GM23248 (cell line): ENCODE measurements at places on chromosomes 6 and 20. TPM values are rescaled to one million over a fixed set of nuclear protein-coding genes. Genes with fewer than 3 reads are reported as not detected.

Gene PKIB
- 0.40 and 0.77 TPM in 2 replicates for polyA plus RNA-seq

Gene OR2H1
- not detected in 2 replicates for polyA plus RNA-seq

Gene STX11
- 1.9 and 2.2 TPM in 2 replicates for polyA plus RNA-seq

Gene ANKRD66
- polyA plus RNA-seq = not detected in 2 replicates

Gene XKR7
- not detected in 2 replicates for polyA plus RNA-seq

Gene SLC16A10
- not detected in 2 replicates for polyA plus RNA-seq

Gene RSPH3
- 14.6 and 15.1 TPM in 2 replicates for polyA plus RNA-seq

Gene IYD
- not detected in 2 replicates for polyA plus RNA-seq

Gene TRIM40
- not detected in 2 replicates for polyA plus RNA-seq

Gene RNF182
- 1.8 and 2.0 TPM in 2 replicates for polyA plus RNA-seq

Gene DSP
- 76.4 and 78.1 TPM in 2 replicates for polyA plus RNA-seq

DNA sequence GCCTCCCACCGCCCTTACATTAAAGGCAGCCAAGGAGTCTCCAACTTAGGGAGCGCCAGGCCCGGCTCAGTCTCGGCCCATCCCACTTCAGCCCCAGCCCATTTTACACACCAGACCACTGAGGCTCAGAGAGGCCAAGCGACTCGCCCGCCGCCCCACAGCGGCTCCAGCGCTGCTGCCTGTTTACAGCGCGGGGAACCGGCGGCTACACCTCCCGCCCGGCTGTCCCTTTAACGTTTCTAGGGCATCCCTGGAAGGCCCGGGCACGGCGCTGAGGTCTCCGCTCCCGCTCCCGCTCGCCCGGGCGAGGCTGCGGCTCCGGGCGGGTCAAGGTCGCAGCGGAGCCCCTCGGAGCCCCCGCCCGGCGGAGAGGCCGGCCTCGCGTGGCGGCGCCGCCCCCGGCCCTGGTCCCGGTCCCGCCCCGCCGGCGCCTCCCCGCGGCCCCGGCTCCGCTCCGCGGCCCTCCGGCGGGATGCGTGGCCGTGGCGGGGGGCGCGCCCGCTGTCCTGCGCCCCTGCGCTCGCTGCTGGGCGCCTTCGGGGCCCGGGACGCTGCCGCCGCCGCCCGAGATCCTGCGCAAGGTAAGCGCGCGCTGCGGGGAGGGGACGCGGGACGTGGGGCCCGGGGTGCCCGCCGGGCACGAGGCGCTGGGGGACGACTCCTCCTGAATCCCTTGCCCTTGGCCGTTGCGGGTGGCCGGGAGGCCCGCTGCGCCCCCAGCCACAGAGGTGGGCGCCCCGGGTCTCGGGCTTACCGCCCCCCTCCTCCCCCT is 27.1 kb upstream of the PHACTR3 start:
- DNase-seq = no peak

DNA sequence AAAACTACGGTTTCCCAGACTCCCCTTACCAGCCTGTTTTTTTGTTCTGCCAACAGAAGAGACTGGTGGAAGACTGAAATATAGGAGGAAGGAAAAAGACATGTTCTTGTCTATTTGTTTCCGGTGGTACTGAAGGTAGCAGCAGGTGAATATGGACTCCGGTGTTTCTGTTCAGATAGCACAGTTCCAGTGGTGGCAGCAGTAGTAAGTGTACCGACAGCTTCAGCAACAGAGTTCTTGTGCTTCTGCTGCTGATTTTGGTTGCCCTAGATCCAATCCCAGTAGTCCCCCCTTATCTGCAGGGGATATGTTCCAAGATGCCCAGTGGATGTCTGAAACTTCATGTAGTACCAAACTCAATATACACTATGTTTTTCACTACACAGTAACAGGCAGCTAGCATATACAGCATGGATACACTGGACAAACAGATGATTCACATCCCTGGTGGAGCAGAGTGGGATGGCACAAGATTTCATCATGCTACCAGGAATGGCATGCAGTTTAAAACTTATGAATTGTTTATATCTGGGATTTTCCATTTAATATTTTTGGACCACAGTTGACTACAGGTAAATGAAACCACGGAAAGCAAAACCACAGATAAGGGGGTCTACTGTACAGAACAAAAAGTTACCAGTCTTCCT is 301.8 kb downstream of the BTBD9 start:
- peak; percentile 85 for DNase-seq

DNA sequence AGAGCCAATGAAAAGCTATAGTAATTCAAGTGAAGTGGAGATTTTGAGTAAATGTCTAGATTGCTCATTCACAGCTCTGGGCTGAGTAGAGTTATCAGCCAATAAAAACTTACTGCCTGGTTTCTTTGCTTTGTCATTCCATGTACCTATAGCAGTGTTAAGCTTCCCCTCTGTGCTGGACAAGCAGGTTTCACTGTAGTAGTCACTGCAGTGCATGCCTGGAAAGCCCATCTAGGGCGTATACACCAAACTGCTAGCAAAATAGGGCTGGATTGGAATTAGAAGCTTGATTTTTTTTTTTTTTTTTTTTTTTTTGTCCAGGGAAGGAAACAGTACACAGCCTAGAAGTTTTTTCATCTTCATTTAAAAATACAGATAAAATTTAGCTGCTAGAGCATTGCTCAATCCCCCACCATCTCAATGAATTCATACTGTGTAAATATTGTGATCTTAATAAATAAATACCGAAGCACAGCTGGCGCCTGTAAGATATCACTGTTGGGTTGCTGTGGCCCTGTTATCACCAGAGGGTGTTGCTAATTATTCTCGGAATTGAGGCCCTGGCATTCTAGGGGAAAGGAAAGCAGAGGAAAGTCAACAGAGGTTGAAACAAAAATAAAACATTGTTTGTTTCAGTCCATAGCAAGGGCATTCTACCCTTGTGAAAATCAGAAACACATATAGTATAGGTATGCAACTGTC is 968.5 kb upstream of the GJE1 start:
- no peak for DNase-seq

DNA sequence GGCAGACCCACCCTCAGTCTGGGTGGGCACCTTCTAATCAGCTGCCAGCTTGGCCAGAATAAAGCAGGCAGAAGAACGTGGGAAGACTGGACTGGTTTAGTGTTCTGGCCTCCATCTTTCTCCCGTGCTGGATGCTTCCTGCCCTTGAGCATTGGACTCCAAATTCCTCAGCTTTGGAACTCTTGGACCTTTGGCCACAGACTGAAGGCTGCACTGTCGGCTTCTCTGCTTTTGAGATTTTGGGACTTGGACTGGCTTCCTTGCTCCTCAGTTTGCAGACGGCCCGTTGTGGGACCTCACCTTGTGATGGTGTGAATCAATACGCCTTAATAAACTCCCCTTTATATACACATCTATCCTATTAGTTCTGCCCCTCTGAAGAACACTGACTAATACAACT is 20.6 kb upstream of the FNDC1 start:
- DNase-seq = no peak

- DNase-seq = peak; percentile 7
Observed at GRCh38 chr20:47765691-47766594, 19.3 kb downstream of the SULF2 start.

GRCh38 chr6:25746968-25747367 is 7.6 kb upstream of the SLC17A4 start:
- no peak for DNase-seq

GRCh38 chr6:28553986-28554881 is 28.6 kb downstream of the GPX5 start:
- DNase-seq = no peak

DNA sequence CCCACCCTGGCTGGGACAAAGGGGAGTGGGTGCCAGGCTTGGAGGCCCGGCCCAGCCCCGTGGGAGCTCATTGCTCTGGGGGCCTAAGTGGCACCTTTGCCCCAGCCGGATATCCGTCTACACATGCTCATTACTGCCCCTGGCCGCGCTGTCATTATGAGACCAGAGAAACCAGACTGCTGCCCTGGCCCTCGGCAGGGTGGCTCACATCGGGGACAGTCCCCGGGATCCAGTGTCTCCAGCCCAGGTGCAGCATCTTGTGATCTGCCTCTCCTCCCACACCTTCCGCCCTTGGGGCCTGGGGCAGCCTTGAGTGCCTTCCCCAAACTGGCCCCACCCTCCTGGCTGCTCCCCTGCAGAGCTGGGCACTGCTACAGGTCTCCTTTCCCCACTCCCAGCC is 4.9 kb downstream of the SRMS start:
- no peak for DNase-seq

GRCh38 chr20:57702091-57702490 is 7.7 kb downstream of the PMEPA1 start:
- no peak for DNase-seq

DNA sequence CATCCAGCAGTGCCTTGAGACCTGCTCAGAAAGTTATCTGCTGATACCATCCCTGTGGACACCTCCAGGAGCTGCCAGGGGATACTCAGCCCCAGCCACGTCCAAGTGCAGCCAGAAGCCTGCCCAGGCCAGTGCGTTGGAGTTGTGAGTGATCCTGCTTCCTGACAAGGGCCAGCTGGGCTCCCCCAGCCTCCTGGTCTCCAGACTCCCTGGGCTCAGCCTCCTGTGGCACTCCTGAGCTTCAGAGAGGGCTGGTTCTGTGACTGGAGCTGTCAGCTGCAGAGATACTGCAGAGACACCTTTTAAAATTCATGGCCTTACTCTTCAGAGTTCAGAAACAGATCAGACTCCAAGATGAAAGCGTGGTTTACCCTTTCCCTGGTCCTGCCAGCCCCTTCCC is 515.9 kb downstream of the CD83 start:
- no peak for DNase-seq

DNA sequence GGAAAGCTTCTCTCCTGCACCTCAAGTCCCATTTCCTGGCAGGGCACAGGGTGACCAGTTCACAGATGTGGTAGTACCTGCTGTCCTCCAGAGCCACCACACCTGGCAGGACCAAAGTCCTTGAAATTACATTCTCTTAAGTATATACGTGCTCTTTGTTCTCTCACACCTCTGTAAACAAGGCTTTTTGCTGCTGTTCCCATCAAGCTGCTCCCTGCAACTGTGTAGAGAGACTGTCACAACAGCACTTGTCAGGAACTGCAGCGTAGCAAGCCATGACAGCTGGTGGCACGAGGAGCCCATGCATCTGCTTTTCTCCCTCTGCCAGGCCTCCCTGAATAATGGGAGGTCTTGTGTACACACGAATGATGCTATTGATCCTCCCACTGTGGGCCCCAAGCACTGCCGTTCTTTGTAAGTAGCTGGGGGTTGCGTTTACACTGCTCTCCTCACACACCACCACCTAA is 431.8 kb downstream of the CD83 start:
- no peak for DNase-seq

GRCh38 chr6:27541212-27541932 is 68.5 kb upstream of the ZNF184 start:
- no peak for DNase-seq

- DNase-seq = no peak
Observed at GRCh38 chr6:3128356-3129108, 10.0 kb downstream of the BPHL start.

- DNase-seq = peak; percentile 20
Observed at GRCh38 chr20:1267161-1267560, 1.1 kb downstream of the SNPH start.

GRCh38 chr6:109076377-109076776 is 18.3 kb downstream of the SESN1 start:
- peak; percentile 12 for DNase-seq

DNA sequence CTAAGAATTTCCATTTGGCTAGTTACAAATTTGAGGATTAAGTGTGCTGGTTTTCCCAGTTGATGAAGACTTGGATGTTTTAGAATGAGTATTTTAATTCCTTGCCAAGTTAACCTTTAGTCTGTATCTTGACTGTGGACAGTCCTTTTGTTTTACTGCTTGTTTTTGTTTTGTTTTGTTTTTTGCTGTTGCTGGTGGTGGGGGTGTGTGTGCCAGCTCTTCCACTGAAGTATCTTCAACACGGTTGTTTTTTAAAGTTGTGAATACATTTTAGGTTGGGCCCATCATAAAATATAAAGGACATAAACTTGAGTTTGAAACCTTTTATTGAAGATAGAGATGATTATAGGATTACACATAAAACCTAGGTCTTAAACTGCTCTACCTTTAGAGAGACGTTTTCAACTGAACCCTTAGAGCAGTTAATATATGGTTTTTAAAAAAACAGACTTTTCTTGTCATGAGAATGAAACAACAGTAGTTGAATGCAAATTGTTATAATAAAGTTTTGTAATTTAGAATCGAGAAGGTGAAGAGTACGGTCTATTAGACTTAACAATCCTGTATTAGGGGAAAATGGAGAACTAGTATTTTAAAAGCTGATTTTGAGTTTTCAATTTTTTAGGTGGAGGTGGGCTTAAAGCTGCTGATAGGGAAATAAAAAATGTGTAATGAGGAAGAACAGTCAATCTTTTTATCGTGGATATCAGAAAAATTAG is 4.0 kb downstream of the QKI start:
- DNase-seq = peak; percentile 27

GRCh38 chr20:49276161-49276960 is 1.5 kb downstream of the ZNFX1 start:
- DNase-seq = peak; percentile 88

DNA sequence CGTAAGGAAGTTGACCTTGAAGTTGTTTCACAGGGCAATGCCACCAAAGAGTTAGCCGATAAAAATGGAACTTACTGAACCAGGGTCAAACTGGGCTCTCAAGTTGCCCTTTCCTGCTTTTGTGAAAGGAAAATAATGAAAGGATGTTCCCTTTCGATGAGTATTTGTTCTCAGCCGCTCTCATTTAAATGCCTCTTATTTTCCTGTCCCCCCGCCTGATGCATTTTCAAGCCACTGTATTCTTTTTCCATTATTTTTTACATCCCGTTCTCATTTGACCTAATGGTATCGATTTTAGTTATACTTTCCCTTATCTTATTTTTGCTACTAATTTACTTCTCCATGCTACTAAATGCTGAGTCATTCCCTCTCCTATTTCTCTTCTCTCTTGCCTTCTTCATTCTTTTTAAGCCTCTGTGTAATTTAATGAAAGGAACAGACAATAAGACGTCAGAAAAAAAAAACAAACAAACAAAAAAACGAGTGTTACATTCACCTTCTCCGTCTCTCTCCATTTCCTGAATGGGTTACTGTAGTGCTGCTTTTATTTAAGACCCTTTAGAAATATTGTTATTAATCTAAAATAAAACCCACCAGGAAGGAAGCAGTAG is 655 bp upstream of the NDUFAF4 start:
- DNase-seq = peak; percentile 56

GRCh38 chr6:25359891-25360290 is 80.7 kb downstream of the CARMIL1 start:
- peak; percentile 26 for DNase-seq

- DNase-seq = peak; percentile 66
Observed at GRCh38 chr6:25889877-25890853, 16.1 kb upstream of the SLC17A3 start.

DNA sequence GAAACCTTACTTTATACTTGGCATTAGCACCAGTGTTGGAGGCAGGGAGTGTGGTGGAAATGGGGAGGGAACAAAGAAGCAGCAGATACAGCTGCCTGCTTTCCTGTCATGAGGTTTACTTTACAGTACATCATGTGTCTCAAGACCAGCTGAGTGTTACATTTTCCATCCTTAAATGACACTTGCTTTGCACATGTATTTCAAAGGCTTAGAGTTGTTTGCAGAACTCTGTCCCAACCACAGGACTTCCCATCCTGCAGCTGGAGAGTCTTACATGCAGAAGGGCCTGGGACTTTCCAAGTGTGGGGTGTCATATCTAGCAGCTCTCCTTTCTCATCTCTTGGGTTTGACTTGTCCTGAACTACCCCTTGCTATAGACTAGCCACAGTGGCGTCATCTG is 395.9 kb downstream of the DHX35 start:
- no peak for DNase-seq
